ENCODE measurements at places on chromosomes 1 and 21.
A peak's percentile ranks its signal among the peaks of the same experiment; 100 is the strongest.

GRCh38 chr1:85343612-85344255 lies 67.3 kb upstream of the BCL10 start:
- DNase-seq: no peak

- no peak for DNase-seq
Observed at GRCh38 chr1:184910691-184911091, 63.6 kb downstream of the NIBAN1 start.

GRCh38 chr1:204150702-204151551 lies 917 bp downstream of the ETNK2 start:
- no peak for DNase-seq

GRCh38 chr1:76124196-76124595 lies 49.6 kb downstream of the ST6GALNAC3 start:
- no peak for DNase-seq

DNA sequence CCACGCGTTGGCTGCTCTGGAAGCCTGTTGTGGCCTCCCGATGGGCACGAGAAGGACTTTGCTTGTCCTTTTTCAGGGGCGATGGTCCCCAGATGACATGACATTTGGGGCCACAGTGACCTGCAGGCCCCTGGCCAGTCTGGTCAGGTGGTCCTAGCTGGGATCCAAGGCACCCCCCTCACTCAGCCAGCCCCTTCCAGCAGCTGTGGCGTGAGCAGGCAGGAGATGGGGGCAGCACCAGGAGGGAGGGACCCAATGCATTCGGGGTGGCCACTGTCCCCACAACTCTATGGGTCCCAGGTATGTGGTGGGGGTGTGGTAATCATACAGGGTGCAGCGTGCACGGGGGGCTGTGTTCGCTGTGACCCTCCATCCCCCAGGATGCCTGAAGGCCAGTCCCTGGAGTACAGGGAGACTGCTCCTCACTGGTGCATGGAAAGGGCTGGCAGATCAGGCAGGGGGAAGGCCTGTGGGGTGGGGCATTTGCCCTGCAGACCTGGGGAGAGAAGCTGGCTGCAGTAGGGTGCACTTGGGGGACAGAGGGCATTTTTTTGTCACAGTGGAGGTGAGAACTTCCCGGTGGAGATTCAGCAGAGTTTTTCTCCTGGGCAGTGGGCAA lies 31.7 kb downstream of the WNT3A start:
- no peak for DNase-seq

- DNase-seq: no peak
Observed at GRCh38 chr1:220877377-220878095, 1.7 kb upstream of the HLX start.

DNA sequence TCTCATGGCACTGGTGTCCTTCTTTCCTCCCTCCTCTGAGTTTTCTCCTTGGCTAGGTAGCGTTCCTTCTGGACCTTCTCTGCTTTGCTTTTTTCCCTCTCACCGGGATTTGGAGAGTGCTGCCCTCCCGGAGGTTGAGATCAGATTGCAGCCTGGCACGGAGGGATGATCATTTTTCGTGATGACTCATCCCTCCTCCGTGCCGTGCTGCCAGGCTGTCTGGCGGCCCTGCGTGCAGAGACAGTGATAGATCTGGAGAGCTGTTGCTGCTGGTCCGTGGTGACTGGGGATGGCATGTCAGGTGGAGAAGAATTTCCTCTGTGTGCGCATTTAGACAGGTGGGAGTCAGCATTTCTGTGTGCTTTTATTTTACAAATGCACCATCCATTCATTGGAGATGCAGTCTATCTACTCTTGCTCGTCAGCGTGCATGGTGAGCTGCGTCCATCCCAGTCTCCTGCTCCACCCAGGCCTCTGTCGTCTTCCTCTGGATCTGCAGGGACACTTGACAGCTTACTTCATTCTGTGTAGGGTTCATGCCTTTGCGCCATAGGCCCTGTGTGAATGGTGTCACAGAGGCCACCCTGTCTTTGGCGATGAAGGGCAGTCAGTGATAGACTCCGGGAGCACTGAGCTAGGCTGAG lies 104.4 kb downstream of the PCBP3 start:
- peak; percentile 65 for DNase-seq

- no peak for DNase-seq
Observed at GRCh38 chr1:96370757-96371156, 350.8 kb upstream of the PTBP2 start.

GRCh38 chr1:230713138-230713537 lies 784 bp downstream of the AGT start:
- no peak for DNase-seq

- no peak for DNase-seq
Observed at GRCh38 chr1:199123615-199124014, 484.8 kb downstream of the PTPRC start.

DNA sequence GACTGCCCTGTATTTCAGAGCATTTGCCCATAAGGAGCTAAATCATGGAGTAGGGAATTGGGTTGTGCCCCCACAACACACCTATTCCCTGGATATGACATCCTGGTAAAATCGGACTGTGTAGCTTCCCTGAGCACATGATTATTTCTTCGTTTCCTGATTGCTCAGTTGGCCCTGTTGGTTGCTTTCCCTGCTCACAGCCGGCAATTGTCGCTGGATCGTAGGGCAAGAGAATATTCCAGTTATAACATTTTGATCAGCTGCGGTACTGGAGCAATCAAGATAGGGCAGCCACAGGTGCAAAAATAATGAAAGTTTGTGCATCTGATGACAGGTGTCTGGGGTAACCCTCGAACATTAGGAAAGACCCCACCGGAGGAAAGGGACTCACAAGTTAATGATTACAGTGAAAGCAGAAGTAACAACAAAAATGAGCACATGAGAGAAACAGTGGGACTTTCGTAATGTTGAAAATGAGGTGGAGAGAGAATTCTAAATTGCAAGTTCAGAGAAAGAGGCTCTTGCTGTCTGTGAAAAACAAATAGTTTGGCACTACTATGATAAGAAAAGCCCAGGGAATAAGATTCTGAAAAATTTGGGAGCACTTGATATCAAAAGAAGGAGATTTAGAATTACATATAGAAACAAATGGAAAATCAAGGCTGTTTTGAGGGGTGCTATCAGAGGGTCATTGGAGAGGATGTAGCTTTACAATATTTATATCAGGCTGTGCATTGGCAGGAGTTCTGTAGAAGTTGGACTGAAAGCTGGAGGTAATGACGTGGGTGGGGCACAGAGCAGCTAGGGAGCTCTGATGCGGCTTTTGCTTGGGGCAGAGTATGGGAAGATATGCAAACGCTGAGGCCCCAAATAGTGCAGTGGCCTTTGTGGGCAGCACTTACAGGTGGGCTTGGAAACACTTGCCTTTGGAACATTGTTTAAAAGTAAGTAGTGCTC lies at the start of gene MAB21L3:
Gene MAB21L3 (plus strand): TSS at position 833 of the 957 bp plus-strand sequence. CDS start 1,217 bp downstream, outside the sequence.
- no peak for DNase-seq
